H54 (cell line): ENCODE measurements at places on chromosomes 6 and 20.

GRCh38 chr6:112383191-112383590 lies 36.1 kb downstream of the RFPL4B start:
- DNase-seq: no peak

GRCh38 chr20:41432746-41433145 lies 66.1 kb upstream of the EMILIN3 start:
- DNase-seq: no peak

DNA sequence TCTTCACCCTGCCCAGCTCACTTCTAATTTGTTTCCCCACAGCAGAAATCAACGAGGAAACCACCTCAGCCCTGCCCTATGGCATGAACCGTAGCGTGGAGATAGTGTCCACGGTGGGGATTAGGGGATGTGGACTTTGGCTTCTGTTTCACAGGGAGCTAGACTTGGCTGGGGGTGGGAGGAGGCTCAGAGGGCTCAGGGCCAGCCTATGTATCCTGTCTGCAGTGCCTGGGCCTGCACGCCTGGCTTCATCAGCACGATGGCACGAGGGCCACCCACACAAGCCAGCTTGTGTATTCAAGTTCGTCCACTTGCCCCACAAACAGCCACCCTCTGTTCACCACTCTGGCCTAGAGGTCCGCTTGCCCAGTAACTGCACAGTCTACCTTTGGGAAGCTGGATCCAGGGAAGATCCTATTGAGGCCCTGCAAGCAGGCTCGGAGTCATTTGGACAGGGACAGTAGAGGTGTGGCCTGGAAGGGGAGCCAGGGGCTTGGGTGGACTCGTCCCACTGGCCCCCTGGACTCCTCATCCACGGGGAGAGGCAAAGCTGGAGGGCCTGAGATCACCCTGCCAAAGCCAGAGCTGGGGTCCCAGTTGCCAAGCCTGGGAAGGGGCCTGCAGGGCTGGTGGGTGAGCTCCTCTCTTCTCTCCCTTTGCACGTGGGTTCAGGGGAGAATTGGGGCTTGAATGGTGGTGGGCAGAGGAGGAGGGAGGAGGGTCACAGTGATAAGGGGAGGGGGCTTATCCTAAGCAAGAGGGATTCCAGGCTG lies 38.0 kb upstream of the FAM83D start:
- DNase-seq: no peak

GRCh38 chr6:963456-963855 lies 270.5 kb upstream of the EXOC2 start:
- no peak for DNase-seq

DNA sequence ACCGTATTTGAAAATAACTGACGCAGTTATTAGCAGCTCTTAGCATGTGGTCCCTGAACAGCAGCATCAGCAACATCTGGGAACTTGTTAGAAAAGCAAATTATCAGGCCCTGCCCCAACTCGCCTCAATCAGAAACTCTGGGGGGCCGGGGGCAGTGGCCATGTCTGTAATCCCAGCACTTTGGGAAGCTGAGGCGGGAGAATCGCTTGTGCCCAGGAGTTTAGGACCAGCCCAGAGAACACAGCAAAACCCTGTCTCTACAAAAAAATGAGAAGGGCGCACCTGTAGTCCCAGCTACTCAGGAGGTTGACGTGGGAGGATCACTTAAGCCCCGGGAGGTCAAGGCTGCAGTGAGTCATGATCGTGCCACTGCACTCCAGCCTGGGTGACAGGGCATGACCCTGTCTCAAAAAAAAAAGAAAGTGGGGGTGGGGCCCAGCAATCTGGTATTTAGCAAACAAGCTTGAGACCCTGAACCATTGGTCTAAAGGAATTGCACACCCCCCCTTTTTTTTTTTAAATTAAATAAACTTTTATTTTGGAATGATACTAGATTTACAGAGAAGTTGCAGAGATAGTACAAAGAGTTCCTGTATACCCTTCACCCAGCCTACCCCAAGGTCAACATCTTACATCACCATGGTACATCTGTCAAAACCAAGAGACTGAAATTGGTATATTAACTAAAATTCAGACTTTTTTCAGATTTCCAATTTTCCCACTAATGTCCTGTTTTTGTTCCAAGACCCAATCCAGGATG lies 6.7 kb downstream of the SRXN1 start:
- DNase-seq: no peak

GRCh38 chr6:41595166-41595565 lies 43.1 kb upstream of the MDFI start:
- no peak for DNase-seq

DNA sequence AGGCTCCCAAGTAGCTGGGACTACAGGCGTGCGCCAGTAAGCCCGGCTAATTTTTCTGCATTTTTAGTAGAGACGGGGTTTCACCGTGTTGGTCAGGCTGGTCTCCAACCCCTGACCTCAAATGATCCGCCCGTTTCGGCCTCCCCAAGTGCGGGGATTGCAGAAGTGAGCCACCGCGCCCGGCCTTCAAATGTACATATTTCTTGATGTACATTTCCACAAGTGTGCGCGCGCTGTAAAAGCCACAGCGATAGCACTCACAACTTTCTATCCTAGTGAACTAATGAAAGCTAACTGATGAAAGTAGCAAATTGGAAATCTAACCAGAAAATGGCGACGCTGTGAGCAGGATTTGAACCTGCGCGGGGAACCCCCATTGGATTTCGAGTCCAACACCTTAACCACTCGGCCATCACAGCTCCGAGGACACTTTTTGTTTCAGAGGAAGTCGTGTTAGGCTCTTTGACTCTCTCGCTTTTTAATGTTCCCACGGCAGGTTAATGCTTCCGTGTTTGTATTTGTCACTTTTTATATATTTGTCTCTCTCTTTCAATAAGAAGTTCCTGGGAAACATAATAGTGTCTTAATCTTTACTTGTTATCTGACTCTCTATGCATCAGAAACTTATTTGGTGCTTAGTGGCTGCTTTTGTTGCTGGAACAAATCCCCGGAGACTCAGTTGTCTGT lies 199.4 kb upstream of the ZNF184 start:
- DNase-seq: no peak

- DNase-seq: no peak
These were observed 283.4 kb downstream of the HAO1 start for GRCh38 chr20:7656687-7657467.

GRCh38 chr6:163333038-163333437 lies 81.5 kb upstream of the QKI start:
- DNase-seq: no peak

DNA sequence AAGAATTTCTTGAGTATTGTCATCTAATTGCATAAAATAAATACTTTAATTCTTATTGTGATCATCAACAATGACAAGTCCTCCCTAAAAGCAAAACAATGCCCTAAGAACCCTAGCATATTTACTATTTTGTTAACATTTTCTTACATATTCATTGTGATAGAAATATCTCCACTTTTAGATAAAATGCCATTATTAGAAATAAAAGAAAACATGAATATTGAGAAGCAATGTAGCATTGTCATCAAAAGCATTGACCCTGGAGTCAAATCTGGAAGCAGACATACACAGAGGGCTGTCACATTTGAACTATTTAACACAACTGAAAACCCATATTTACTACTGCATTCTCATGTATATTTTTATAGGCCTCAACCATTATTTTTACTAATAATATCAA lies 257.7 kb downstream of the SYNE1 start:
- DNase-seq: no peak

DNA sequence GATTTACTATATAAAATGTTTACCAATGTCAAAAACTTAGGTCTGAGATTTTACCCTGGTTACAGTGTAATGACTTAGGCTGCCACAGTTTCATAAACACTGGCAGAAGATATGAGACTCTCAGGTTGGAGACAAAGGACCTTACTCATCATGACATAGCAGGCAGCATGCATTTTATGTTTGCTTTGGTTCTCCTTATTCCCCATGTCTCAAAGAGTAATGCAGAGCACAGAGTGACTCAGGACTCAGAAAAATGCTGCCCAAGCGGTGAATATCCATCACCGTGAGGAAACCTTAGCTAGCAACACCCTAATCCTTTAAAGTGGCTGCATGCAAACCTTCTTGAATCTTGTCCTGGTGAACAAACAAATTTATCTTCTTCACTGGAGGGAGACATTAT lies 112.1 kb upstream of the EYS start:
- peak; percentile 5 for DNase-seq

DNA sequence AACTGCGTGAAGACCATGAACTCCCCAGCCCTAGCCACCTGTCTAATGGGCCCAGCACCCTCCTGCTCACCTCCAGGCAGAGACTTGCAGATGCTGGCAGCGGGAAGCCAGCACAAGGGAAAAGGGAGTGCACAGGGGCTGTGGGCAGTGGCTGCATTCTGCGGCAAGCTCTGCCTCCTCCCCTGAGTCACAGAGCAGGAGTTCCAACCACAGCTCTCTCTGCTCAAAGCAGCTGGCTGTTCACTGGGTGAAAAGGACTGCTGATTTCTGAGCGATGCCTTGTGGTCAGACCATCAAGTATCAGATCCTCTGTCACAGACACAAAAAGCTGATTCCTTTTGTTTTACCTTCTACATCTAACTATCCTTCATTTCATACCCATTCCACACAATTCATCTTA lies 10.5 kb downstream of the NKX2-2 start:
- peak; percentile 90 for DNase-seq

- DNase-seq: peak; percentile 78
These were observed 16.2 kb upstream of the CLDN20 start for GRCh38 chr6:155247618-155248007.

- DNase-seq: no peak
These were observed 55.4 kb downstream of the PREX1 start for GRCh38 chr20:48772183-48772976.

DNA sequence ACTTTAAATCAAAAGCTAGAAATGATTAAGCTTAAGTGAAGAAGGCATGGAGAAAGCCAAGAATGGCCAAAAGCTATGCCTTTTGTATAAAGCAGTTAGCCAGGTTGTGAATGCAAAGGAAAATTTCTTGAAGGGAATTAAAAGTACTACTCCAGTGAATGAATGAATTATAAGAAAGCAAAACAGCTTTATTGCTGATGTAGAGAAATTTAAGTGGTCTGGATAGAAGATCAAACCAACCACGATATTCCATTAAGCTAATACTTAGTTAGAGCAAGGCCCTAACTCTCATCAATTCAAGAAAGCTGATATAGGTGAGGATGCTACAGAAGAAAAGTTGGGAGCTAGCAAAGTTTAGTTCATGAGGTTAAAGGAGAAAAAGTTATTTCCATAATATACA lies 988.5 kb upstream of the ADGRB3 start:
- no peak for DNase-seq

GRCh38 chr20:3685341-3685740 lies 3.5 kb upstream of the ADAM33 start:
- DNase-seq: no peak

DNA sequence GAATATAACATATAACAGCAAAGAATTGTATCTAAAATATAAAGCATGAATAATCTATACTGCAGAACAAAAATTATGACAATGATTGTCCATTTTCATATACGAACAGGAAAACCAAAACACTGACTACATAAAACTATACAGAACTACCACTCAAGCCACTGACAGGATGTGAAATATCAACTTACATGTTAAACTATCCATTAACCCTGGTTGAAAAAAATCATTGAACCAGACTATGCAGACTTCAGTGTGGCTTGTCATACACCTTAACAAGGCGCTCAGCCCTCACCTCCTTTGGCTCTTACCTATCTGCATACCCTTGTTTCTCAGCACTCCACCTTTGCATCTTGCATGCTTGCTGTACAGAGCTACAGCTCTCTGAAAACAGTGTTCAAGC lies 34.9 kb downstream of the ASCC3 start:
- DNase-seq: no peak

DNA sequence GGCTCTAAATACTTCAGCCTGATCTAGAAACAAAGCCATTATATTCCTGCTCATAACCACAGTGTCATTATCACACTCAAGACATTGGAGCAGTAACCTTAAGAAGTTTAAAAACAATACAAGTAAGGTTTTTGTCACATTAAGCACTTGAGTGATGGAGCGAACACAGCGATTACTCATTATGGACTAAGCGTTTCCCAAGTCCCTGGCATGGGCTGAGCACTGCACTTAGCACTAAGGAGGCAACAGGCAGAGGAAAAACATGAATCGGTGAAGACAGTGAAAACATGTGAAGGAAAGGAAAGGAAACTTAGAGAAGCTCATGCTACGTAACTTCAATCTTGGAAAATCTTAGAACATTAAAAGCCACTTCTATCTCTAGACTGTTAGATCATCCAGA lies 108.7 kb downstream of the SLC24A3 start:
- DNase-seq: no peak

GRCh38 chr6:151018046-151018445 lies 152.5 kb downstream of the MTHFD1L start:
- no peak for DNase-seq

DNA sequence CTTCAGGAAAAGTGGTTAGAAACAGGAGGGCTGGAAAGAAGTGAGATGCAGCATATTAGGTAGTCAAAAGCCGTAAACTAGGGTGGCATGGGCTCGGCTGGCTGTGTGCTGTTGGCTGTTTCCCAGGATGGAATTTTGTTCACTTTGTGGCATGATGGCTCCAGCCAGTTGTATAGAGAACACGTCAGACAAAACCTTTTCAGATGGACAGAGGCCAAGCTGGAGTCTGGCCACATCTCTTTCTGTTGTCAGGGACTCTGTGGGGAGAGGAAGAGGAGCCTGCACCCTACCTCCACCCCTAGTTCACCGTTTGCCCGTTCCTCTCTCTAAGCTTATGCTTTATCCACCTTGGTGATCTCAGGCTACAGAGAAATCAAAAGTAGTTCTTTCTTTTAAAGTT lies 22.0 kb downstream of the C6orf89 start:
- DNase-seq: peak; percentile 19

DNA sequence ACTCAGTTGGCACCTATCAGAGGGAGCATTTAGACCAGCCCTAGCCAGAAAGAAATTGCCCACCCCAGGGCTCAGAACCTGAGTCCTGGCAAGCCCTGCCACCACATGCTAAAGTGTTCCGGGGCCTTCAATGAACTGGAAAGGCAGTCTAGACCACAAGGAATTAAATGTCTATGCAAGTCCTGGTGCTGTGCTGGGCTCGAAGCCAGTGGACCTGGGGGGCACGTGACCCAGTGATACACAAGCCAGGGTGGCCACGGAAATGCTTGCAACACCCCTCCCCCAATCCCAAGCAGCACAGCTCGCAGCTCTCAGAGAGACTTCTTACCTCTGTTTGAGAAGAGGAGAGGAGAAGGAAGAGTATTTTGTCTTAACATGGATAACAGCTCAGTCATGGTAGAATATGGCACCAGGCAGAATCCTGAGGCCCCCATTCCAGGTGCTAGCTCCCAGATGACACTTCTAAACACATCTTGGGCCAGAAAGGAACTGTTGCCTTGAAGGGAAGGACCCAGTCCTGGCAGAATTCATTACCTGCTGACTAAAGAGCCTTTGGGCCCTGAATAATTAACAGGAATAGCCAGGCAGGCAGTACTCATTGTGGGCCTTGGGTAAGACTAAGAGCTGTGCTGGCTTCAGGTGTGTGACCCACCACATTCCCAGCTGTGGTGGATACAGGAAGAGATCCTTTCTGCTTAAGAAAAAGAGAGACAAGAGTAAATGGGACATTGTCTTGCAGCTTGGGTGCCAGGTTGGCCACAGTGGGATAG lies 111.3 kb downstream of the BTBD9 start:
- DNase-seq: no peak

GRCh38 chr6:163720005-163720404 lies 305.5 kb downstream of the QKI start:
- no peak for DNase-seq

GRCh38 chr6:135449246-135449645 lies 48.3 kb downstream of the AHI1 start:
- DNase-seq: no peak
